Neuronal stem cell (in vitro differentiated cells): ENCODE measurements at places on chromosomes 3 and 15.

- peaks cover 16% of the 10 kb centered on the region for H3K4me1 ChIP-seq
- no peak for DNase-seq
- no peaks in the 10 kb centered on the region for H3K36me3 ChIP-seq
- no peak overlapping the region for H3K4me3 ChIP-seq
- H3K27me3 ChIP-seq = no peaks in the 10 kb centered on the region
Observed at GRCh38 chr15:63880744-63881143, 47.0 kb upstream of the HERC1 start.

- H3K36me3 ChIP-seq = no peaks in the 10 kb centered on the region
- peaks cover 8% of the 10 kb centered on the region for H3K4me1 ChIP-seq
- no peak overlapping the region for H3K4me3 ChIP-seq
- H3K27ac ChIP-seq = no peak overlapping the region
- no peaks in the 10 kb centered on the region for H3K27me3 ChIP-seq
Observed at GRCh38 chr3:194069421-194070219, 66.3 kb upstream of the HES1 start.

DNA sequence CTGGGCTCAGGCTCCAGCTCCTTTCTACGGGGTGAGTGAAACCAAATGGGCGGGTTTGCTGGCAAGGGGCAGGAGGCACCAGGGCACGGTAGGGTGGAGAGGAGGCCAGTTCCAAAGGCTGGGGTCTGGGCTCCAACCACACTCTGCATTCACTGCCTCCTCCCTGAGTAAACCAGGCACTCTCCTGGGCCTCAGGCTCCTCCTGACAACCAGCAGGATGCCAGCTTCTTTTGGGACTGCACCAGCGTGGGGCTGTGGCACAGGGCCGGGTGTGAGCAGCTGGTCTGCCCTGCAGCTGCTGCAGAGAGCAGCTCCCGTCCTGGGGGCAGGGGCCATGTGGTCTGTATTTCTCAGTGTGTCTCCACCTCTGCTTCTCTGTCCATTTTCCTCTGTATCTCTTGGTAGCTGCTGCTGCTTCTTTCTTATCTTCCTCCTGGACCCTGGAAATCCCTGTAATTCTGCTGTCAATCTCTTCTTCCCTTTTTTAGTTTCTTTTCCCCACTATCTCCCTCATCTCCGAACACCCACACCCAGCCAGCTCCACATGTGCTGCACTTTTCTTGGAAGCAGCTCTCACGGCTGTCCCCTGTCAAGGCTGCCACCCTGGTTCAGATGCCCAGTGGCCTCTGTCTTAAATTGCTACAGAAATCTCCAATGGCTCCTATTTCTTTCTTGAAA is 54.9 kb upstream of the TBC1D21 start:
- no peak overlapping the region for H3K4me3 ChIP-seq
- H3K36me3 ChIP-seq = no peaks in the 10 kb centered on the region
- no peaks in the 10 kb centered on the region for H3K4me1 ChIP-seq
- H3K27me3 ChIP-seq = no peaks in the 10 kb centered on the region

DNA sequence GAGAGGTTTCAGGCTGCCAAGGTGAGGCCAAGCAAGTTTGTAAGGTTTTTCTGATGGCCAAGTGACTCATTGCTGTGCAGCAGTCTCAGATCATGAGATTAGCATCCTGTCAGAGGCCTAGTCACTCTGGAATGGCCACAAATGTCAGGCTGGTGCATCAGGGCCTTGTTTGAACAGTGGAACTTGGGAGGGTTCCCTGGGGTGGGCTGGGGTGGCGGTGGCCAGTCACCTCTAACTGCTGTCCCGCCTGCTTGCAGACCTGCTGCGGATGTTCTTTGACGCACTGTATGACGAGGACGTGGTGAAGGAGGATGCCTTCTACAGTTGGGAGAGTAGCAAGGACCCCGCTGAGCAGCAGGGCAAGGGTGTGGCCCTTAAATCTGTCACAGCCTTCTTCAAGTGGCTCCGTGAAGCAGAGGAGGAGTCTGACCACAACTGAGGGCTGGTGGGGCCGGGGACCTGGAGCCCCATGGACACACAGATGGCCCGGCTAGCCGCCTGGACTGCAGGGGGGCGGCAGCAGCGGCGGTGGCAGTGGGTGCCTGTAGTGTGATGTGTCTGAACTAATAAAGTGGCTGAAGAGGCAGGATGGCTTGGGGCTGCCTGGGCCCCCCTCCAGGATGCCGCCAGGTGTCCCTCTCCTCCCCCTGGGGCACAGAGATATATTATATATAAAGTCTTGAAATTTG is 2.8 kb upstream of the FAM131A start:
- H3K36me3 ChIP-seq = peaks cover 60% of the 10 kb centered on the region
- no peak for DNase-seq
- no peak overlapping the region for H3K27ac ChIP-seq
- peaks cover 31% of the 10 kb centered on the region for H3K4me1 ChIP-seq
- H3K27me3 ChIP-seq = no peaks in the 10 kb centered on the region

GRCh38 chr15:50112488-50113186 is 6.4 kb downstream of the ATP8B4 start:
- DNase-seq = no peak
- H3K36me3 ChIP-seq = no peaks in the 10 kb centered on the region
- no peak overlapping the region for H3K27ac ChIP-seq
- H3K4me1 ChIP-seq = no peaks in the 10 kb centered on the region
- no peak overlapping the region for H3K4me3 ChIP-seq
- H3K27me3 ChIP-seq = no peaks in the 10 kb centered on the region
